ENCODE measurements at places on chromosomes 12 and 14. TPM values are rescaled to one million over a fixed set of nuclear protein-coding genes. Genes with fewer than 3 reads are reported as not detected.

The RNASE7 gene
- total RNA-seq, result not detected

- peak; percentile 11 for DNase-seq
These were observed 36.8 kb downstream of the RAB35 start for GRCh38 chr12:120079411-120080400.

- peak; percentile 70 for DNase-seq
These were observed 54.3 kb upstream of the SRSF5 start for GRCh38 chr14:69712599-69713088.

The RNF10 gene
- total RNA-seq, result 237 TPM

Data from adrenal gland (tissue), 19 donors.